ENCODE measurements at places on chromosomes 2 and 18. TPM values are rescaled to one million over a fixed set of nuclear protein-coding genes. Genes with fewer than 3 reads are reported as not detected.
A peak's percentile ranks its signal among the peaks of the same experiment; 100 is the strongest.

DNA sequence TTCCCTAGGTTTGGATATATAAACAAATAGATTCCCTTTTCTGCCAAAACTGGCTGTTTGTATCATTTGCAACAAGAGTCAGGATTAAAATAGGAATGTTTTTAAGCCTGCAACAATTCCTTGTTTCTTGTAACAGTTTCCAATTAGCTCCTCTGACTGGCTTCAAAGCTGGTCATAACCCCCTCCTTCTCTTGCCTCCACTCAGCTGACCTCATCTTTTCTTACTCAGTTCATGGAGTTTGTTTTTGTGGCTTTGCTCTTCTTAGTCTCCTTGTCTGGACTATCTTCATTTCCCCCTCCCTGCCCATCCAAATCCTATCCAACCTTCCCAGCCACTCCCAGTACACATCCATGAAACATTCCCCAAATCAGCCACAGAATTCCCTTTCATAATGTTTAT is 14.3 kb upstream of the RAPH1 start:
- no peak for DNase-seq

DNA sequence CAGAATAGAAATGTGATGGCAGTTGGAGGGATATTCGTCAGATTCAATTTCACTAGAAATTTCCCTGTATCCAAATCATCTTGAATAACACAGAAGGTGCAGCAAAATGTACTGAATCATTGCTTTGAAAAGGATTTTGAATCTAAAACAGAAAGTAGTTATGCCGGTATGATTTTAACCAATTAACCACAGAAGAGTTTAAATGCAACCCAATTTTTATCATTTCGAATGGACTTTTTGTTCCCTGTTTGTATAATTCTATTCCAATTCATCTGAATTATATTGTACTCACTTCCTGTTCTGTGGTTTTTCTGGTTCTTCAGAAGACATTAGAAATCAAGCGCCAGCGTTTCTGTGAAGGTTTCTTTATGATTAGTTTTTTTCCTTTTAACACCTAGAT is 190.4 kb downstream of the MYO3B start:
- no peak for DNase-seq

- no peak for DNase-seq
Observed at GRCh38 chr2:140701726-140702125, 1429.1 kb downstream of the LRP1B start.

DNA sequence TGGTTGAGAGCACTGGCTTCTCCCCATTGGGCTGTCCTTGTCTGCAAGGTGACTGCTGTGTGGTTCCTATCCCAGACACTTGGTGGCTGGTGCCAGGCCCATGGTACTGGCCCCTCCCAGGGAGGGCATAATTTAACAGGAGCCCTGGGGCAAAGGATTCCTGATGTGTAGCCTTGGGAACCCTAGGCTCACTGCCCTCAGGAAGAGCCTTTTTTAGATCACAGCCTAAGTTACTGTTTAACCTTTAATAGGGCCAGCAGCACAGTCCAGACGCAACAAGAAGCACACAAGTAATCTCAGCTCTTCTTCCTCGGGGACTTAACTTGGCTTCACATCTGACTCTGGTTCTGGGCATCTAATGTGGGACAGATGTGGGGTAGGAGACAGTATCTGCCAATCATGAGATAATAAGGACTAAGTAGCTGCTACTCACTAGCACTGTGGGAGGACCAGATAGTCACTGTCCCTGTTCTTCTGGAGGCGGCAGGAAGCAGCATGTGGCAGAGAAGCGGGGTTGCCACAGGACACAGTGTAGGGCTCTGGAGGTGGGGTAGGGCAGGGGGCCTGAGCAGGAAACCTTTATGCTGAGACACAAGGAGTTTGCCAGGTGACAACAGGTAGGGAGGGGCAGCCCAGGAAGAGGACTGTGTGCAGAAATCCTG is 136.3 kb downstream of the TMEM17 start:
- DNase-seq, result no peak

- peak; percentile 41 for DNase-seq
Observed at GRCh38 chr2:95389245-95390119, 13.0 kb upstream of the FAHD2A start.

The SOCS6 gene
- 19.0 TPM for total RNA-seq

DNA sequence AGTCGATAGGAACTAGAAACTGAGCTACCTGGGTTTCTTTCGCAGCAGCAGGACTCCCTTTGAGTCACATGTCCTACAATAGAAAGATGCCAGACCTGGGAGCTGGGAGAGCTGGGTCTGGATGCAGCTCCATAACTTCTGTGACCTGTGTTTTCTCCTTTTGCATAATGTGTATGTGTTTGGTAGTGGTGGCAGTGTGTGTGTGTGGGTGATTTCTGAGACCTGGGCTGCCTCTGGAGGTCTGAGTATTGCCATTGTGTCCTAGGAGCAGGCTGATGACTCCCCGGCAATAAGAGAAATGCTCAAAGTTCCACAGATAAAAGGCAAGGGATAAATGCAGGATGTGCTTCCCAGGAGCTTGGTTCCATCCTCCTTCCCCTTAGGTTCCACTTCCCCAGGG is 6.4 kb downstream of the WNT10A start:
- DNase-seq, result no peak

GRCh38 chr2:108297436-108298141 is 8.9 kb downstream of the SULT1C2 start:
- no peak for DNase-seq

DNA sequence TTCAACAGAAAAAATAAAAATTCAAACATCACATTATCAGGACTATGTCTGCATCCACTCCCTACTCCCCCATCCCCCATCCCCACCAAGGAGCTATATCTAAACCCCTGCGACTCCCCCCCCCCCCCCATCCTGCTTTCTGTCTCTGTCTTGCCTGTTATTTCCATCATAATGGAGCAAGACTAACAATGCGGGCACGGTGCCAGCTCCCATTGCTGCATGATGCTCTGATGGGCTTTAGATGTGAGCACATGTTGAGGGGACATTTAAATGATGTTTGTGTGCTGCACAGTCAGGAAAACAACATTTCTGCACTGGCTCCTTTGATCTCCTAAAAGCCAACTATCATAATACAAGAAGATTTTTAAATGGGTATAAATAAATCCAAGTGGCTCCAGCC is 644.2 kb upstream of the SETBP1 start:
- no peak for DNase-seq

The MBP gene
- total RNA-seq, result 12.1 TPM

- DNase-seq, result no peak
Observed at GRCh38 chr2:36951574-36951973, 14.8 kb downstream of the STRN start.

DNA sequence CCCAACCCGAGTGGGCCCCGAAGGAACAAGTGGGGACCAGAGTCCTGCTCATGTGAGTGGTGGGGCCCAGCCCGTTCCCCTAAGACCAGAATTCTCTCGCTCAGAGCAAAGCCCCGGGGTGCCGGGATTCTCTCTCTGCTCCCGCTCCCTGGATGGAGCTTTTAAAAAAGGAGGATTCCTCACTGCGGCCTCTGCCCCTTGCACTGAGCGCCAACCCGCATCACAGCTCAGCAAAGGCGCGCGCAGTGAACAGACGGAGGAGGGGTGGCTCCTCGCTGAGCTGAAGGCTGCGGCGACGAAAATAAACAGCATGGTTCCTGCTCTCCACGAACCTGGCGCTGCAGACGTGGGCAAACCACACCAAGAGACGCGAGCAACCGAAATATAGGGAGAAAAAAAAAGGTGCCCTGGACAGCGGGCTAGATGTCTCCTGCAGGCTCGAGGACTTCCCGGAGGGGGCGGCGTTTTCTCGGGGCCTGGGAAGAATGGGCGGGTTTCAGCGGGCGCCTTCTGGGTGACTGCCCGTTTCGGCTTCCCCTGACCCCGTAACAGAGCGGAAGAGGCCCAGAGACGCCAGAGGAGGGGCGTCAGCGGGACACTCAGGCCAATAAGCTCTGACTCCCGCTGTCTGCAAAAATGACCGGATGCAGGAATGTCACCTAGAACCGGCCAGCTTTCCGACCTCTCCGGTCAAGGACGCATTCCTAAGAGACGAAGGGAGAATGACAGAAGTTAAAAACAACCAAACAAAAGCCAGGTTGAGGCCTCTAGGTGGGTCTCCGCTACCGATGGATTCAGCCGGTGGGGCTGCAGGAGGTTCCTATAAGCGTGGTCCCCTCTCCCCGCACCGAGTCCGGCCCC is 819 bp upstream of the KLF11 start:
- DNase-seq, result peak; percentile 85

GRCh38 chr2:165535471-165535870 is 66.0 kb downstream of the CSRNP3 start:
- DNase-seq, result no peak

The SERPINB11 gene
- not detected for total RNA-seq

The UPP2 gene
- not detected for total RNA-seq

DNA sequence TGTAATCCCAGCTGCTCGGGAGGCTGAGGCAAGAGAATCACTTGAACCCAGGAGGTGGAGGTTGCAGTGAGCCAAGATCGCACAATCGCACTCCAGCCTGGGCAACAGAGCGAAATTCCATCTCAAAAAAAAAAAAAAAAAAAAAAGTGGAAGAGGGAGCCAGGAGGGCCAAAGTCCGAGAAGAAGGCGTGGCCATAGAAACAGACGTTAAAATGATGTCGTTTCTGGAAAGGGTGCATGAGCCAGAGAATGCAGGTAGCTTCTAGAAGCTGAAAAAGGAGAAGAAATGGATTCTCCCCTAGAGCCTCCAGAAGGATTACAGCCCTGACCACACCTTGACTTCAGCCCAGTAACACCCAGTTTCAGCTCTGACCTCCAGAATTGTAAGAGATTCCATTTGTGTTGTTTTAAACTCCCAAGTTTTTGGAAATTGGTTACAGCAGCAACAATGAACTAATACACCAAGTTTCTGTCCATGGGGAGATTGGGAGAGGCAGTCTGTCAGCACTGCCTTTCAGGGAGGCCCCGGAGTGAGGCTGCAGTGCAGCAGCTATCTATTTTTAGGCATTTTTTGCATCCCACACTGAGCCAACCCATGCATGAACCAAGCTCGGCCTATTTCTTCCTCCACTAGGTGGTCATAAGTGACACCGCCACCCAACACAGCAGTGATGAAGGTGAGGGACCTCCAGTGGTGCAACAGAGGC is 14.2 kb upstream of the TRAF3IP1 start:
- DNase-seq, result no peak
